ENCODE measurements at places on chromosomes 1 and 21.

- DNase-seq = no peak
Measured at GRCh38 chr1:78843546-78843945, 163.0 kb downstream of the ADGRL4 start.

GRCh38 chr1:238196516-238196915, 305.8 kb upstream of the ZP4 start:
- DNase-seq = no peak

DNA sequence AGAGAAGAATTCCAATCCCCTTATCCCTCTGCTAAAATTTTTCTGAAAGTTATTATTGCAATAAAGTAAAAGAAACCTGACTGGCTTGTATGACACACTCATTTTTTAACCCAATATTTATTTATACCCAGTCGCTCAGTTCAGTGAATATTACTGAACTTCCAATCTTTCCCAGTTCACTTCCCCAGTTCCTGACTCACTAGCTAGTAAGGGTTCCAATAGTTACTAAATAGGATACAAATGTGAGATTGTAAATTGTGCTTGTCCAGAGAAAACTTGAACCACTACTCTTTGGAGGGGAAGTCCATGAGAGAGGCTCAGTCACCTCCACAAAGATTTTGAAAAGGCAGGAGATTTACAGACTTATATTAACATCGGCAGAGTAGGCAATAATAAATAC, 31.4 kb downstream of the PRDX6 start:
- DNase-seq = no peak

- no peak for DNase-seq
Measured at GRCh38 chr1:68745011-68745410, 248.1 kb upstream of the DEPDC1 start.

DNA sequence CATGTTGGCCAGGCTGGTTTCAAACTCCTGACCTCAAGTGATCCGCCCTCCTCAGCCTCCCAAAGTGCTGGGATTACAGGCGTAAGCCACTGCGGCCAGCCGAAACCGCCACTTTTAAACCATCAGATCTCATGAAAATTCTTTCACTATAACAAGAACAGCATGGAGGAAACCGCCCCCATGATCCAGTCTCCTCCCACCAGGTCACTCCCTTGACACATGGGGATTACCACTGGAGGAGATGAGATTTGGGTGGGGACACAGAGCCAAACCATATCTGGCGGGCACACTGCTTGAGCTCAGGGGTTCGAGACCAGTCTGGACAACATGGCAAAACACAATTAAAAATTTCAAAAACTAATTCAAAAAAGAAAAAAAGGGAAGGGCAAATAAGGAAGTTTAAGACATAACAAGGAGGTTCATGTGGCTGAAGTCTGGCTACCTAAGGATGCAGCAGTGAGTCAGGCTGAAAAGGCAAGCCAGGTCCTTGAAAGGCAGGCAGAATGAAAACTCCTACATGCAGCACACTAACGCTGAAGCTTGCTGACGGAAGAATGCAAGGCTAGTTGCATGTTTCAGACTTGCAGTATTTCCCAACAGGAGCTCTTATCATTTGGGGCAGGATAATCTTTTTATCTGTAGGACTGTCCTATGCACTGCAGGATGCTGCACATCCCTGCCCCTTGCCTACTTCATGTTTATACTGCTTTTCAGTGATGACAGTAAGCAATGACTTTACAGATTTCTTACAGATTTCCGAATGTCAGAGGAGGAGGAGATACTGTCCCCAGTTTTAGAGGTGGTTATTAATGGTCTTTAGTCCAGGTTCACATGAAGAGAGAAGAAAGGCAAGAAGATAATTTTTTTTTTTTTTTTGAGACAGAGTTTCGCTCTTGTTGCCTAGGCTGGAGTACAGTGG, 49.3 kb downstream of the FBXO42 start:
- DNase-seq = no peak

DNA sequence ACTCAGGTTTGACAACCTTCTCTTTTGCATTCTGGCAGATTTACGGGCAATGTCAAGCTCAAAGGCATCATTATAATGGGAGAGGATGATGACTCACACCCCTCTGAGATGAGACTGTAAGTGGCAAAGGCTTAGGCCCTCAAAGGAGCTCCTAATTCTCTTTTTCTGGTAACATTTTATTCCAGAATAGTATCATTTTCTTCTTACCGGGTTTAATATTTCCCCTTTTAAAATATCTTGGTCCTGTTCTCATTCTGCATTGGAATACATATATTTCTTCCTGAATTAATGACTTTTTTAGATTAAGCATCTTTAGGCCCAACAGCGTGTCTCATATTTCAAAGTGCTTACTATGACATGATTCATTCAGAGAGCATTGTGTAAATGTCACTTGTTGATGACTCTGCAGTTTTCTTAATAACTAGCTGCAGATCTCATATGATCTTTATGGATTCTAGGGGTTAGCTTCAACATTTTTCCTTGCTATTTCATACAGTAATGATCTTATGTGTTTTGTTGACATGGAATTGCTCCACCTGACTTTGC, 1.7 kb downstream of the PITHD1 start:
- DNase-seq = no peak

DNA sequence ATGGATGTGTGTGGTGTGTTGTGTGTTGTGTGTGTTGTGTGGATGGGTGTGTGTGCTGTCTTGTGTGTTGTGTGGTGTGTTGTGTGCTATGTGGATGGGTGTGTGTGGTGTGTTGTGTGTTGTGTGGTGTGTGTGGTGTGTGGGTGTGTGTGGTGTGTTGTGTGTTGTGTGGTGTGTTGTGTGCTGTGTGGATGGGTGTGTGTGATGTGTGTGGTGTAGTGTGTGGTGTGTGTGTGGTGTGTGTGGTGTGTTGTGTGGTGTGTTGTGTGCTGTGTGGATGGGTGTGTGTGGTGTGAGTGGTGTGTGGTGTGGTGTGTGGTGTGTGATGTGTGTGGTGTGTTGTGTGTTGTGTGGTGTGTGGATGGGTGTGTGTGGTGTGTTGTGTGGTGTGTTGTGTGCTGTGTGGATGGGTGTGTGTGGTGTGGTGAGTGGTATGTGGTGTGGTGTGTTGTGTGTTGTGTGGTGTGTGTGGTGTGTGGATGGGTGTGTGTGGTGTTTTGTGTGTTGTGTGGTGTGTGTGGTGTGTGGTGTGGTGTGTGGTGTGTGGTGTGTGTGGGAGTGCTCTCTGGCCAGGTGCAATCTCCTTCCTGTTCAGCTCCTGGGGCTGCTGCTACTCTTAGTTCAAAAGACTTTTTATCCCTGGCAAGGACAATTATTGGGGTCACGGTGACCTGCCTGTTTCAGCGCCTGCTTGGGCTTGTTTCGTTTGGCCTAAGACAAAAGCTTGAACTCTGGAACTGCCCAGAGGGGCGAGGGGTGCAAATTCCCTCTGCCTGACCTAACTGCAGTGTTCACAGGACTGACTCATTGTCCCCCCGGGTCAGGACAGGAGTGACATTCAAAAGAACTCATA, 101.1 kb downstream of the UBIAD1 start:
- no peak for DNase-seq

DNA sequence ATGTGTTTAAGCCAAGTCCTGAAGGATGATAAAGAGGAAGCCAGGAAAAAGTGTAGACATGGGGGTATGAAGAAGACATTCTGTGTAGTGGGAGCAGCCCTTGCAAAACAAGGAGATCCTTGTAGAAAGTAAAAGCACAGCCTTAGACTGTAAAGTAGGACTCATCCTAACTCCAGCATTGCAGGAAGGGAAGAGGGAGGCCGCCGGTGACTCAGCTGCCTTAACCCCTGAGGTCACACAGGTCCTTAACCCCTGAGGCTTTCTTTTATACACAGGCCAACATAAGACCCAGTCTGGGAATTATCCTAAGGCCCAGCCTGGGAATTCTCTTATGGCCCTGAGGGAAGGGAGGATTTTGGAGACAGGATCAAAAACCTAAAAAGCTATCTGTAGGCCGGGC, 18.0 kb downstream of the PGM1 start:
- DNase-seq = no peak

DNA sequence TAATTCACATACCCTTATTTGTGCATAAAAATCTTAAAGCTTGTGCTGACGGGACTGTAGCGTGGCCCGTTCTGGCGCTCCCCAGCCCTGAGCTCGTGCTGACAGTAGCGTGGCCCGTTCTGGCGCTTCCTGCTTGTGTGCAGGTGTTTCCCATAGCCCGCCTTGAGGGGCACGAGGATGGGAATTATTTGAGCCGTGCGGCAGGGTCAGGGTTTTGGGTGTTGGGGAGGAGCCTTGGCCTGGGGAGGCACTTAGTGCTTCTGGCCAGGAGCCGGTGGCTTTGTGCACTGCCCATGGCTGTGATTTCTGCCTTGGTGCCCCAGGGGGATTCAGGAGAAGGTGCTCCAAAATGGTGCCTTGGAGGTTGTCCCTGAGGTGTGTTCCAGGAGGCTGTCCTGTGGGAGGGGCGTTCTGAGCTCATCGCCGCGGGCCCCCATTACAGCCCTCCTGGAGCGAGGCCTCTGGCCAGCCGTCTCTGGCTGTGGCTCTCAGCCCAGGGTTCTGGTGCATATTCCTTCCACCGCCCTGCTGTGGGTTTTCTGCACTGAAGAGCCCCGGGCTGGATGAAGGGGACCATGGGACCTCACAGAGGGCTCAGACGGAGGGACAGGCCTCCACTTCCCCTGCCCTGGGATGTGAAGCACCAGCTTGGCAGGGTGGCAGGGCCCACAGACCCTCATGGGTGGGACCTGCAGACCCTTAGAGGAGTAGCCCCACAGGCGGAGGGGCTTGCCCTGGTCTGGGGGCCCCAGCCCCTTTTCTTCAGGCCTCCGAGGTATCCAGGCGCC, 6.6 kb downstream of the SLX9 start:
- no peak for DNase-seq

GRCh38 chr1:178006043-178006442, 36.2 kb upstream of the SEC16B start:
- DNase-seq = no peak

- no peak for DNase-seq
Measured at GRCh38 chr1:198883184-198883583, 244.3 kb downstream of the PTPRC start.

DNA sequence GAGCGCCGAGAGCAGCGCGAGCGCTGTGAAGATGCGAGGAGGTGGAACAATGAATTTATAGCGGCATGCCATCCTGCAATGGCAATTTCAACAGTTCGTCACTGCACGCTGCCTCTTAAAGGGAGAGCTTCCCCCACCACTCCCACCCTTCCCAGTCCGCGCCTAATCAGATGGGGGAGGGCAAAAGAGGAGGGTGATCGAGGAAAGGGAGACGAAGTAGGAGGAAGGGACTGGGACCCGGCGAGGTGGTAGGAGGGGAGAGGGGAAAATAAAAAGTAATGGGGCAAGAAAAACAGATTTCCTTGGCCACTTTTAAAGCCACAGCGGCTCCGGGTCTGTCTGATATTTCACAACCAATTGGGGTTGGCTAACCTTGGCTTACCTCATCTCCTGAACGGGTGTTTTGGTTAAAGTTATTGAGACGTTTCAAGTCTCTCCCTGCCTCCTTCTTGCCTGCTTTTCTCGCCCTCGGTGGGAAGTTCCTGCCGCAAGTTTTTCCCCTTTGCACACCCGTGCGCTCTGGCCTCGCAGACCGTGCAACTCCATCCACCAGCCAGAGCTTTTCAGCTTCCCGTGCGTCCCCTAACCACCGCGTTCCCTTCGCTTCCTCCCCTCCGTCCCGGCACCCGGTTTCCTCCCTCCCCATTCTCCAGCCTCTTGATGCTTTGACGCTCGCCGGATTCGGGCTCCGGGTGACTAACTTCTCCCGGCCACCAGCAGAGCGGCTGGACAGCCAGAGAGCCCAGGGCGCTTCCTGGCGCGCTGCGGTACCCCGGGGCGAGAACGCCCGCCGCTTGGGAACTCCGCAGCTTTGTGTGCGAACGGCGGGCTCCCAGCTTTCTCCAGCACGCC, at the start of gene ADAMTS5:
ADAMTS5 (minus strand) TSS at position 27 of the 852 bp plus-strand sequence. CDS start 697 bp downstream, outside the sequence.
- no peak for DNase-seq

- no peak for DNase-seq
Measured at GRCh38 chr1:10292188-10292587, 81.8 kb downstream of the KIF1B start.

GRCh38 chr1:45012639-45013278, 705 bp downstream of the UROD start:
- peak; percentile 37 for DNase-seq

DNA sequence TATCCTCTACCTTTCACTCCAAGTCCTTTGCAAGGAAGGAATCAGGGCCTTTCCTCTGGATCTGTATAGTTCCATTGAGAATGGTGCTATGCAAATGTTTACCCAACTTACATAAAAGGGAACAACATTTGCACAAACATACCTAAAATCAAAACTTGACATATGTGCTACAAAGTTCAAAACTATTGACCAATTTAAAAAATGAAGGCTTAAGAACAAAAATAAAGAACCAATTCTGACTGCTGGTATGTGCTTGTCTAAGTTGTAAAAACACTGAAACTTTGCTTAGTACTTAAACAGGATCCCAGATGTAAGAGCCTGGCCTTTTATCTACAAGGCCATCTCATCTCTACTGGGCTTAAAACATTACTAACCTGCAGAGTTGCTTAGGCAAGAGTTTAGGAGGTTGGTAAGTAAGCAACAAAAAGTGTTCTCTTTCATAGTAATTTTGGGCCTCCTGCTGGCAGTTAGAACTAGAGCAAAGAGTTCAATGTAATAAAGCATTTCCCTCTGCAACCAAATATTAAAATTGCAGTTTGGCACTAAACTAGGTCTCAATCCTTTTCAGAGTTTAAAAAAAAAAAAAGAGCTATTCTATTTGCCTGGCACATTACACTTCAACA, 2.0 kb downstream of the SCMH1 start:
- DNase-seq = no peak

DNA sequence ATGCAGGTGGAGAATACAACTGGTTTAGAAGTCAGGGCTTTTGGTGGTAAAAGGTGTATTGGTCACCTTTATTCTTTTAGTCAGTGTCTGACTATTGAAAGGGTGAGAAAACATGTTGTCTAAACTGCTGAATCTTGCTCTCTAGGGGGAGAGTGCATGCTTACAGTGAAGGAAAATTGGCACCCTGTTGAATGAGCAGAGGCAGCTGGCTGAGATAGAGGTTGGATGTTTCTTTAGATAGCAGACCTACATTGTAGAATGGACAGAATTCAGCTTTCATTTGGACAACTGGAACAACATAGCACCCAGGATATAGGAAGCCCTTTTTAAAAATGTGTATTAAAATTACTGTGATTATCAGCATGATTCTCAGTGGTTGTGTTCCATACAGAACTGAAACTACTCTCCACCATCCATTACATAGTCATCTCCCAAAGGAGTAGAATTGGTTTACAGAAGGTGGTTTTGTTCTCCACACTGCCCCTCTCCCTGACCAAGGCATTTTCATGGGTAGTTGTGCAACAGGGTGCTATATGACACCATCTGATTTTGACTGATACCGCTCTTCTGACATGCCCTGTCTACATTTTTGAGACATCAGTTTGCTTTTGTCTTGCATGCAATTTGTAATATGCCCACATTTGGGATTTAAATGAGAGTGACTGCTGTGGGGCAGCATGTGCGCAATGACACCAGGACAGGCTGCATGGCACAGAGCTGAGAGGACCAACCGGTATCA, 16.2 kb downstream of the RHOU start:
- DNase-seq = no peak

GRCh38 chr1:247437551-247438505, 20.1 kb downstream of the OR2B11 start:
- DNase-seq = no peak

Measured in activated CD4-positive, alpha-beta T cell treated with anti-CD3 and anti-CD28 coated beads for 24 hours (primary cell).